ENCODE measurements at places on chromosomes 12 and 14. TPM values are rescaled to one million over a fixed set of nuclear protein-coding genes. Genes with fewer than 3 reads are reported as not detected.

NINJ2 gene
- total RNA-seq: 3.0 TPM

ZDHHC22 gene
- not detected for total RNA-seq

GALNT9 gene
- 0.95 TPM for total RNA-seq

CKB gene
- total RNA-seq: 79.3 TPM

CD163L1 gene
- under 0.01 TPM for total RNA-seq

OR6S1 gene
- total RNA-seq: not detected

HOXC10 gene
- total RNA-seq: not detected

KCNK13 gene
- not detected for total RNA-seq

CACNB3 gene
- total RNA-seq: 43.2 TPM

SLC25A47 gene
- total RNA-seq: not detected

OAS3 gene
- total RNA-seq: 1.9 TPM

PLEKHG3 gene
- 0.63 TPM for total RNA-seq

KLRC4 gene
- not detected for total RNA-seq

SLC38A4 gene
- total RNA-seq: 0.34 TPM

ZBTB42 gene
- total RNA-seq: 2.2 TPM

TRIM9 gene
- total RNA-seq: under 0.01 TPM

PARP2 gene
- total RNA-seq: 3.3 TPM

PPP4R4 gene
- total RNA-seq: 0.34 TPM

CD163 gene
- total RNA-seq: not detected

PSMC6 gene
- 85.4 TPM for total RNA-seq

HPD gene
- 0.60 TPM for total RNA-seq

BMP4 gene
- total RNA-seq: 7.6 TPM

SUOX gene
- total RNA-seq: 13.1 TPM

PAH gene
- not detected for total RNA-seq

SLC7A8 gene
- total RNA-seq: 15.8 TPM

GLIPR1L1 gene
- total RNA-seq: not detected

CPNE8 gene
- 3.3 TPM for total RNA-seq

CAMKK2 gene
- 8.9 TPM for total RNA-seq

ACOT4 gene
- 0.32 TPM for total RNA-seq

CYP46A1 gene
- total RNA-seq: 0.47 TPM

AMIGO2 gene
- 0.60 TPM for total RNA-seq
